ENCODE measurements at places on chromosomes 2 and 18.
A peak's percentile ranks its signal among the peaks of the same experiment; 100 is the strongest.

- DNase-seq: peak; percentile 72
These were observed 1.0 kb downstream of the RTN4 start for GRCh38 chr2:55049043-55049820.

GRCh38 chr18:55576001-55576400 is 12.0 kb downstream of the TCF4 start:
- no peak for DNase-seq

DNA sequence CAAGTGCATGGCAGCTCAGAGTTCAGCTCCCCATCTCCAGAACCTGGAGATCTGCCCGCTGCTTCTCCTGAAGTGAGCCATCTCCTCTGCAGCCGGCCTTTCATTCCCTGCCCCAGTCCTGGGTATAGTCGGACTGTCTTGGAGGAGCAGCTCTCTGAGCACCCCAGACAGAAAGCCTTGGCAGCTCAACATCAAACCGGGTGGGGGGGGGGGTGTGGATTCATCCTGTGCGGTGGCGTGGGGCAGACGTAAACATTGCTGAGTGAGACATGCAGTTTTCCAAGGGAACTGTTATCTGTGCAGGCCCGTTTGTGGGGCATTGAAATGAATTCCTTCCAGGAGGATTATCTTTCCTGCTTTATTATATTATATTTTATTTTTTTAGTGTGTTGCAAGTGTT is 125.9 kb upstream of the MYCN start:
- no peak for DNase-seq

DNA sequence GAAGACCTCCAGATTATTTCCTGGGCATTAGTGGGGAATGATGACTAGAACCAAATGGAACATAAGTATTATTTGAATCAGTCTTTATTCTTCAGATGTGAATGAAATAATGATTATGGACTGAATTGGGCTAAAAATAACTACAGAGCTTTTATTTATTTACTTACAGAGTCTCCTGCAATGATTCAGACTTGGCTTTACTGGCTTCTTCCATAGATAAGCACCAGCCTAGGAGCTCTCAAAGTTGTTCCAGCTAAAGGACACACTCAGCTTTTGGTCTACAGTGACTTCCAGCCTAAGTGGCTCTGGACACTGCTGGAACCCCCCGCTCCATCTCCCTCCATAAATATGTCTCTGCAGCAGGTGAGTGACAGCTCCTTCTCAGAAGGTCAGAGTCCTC is 24.3 kb upstream of the ARHGAP25 start:
- DNase-seq: no peak

GRCh38 chr2:15074319-15074718 is 441.8 kb downstream of the LRATD1 start:
- DNase-seq: no peak

DNA sequence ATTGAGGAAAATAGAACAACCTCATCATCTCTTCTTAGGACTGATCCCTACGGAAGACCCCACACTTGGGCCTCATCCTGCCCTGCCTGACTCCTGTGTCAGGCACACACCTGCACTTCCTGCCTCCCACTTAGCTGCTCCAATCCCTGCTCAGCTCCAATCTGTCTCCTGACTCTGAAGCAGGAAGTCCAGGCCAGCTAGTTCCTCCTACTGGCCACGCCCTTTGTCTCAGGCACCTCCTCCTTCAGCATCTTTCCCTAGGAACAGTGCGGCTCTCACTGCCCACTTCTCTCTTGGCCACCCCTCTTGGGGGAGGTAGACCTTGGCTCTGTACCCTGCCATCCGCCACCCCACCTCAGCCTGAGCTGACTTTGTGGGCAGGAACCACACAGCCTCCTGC is 135.8 kb downstream of the CELF4 start:
- DNase-seq: peak; percentile 49

DNA sequence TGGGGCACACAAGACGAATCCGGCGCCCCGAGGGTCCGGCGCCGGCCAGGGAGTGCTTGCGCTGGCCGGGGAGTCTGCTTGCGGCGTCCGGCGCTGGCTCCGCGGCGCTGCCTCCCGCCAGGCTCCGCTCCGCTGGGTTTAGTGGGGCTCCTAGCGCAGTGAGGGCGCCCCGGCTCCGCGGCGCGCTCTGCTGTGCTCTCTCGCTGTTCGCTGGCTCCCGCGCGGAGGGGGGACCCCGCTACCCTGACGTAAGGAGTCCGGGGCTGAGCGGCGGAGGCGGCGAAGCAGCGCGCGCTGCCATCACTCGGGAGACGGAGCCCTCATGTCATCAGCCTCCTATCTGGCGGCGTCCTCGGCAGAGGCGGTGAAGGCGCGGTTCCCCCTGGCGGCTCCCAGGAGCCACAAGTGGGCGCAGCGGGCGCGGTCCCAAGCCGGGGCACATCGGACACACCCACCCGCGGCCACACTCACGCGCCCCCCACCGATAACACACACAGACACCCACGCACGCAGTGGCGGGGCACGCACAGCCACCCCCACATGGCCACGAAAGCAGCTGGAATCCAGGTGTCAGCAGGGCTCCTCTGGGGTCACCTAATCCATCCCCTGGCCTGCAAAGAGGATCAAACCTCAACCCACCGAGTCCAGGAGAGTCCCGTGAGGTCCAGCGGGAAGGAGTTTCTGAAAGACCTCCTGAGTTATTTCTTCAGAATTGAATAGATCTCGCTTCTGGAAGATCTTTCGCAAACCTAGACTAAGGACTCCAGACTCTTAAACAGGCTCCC is at the start of gene C1QL2:
TSS of gene C1QL2 (minus strand) at position 189 of the 785 bp plus-strand sequence. CDS start 482 bp downstream, outside the sequence.
- peak; percentile 20 for DNase-seq

GRCh38 chr2:129055824-129056223 is 737.2 kb upstream of the HS6ST1 start:
- no peak for DNase-seq

DNA sequence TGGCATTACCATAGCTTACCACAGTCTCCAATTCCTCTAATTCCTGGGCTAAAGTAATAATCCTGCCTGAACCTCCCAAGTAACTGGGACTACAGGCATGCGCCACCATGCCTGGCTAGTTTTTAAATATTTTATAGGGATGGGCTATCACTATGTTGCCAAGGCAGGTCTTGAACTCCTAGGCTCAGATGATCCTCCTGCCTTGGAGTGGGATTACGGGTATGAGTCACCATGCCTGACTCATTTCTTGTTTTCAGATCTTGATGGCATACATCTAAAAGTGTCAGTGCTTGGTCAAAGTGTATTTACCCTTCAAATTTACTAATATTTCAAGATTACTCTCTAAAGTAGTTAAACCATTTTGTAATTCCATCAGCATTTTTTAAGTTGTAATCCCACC is 9.4 kb upstream of the SOCS6 start:
- DNase-seq: no peak

DNA sequence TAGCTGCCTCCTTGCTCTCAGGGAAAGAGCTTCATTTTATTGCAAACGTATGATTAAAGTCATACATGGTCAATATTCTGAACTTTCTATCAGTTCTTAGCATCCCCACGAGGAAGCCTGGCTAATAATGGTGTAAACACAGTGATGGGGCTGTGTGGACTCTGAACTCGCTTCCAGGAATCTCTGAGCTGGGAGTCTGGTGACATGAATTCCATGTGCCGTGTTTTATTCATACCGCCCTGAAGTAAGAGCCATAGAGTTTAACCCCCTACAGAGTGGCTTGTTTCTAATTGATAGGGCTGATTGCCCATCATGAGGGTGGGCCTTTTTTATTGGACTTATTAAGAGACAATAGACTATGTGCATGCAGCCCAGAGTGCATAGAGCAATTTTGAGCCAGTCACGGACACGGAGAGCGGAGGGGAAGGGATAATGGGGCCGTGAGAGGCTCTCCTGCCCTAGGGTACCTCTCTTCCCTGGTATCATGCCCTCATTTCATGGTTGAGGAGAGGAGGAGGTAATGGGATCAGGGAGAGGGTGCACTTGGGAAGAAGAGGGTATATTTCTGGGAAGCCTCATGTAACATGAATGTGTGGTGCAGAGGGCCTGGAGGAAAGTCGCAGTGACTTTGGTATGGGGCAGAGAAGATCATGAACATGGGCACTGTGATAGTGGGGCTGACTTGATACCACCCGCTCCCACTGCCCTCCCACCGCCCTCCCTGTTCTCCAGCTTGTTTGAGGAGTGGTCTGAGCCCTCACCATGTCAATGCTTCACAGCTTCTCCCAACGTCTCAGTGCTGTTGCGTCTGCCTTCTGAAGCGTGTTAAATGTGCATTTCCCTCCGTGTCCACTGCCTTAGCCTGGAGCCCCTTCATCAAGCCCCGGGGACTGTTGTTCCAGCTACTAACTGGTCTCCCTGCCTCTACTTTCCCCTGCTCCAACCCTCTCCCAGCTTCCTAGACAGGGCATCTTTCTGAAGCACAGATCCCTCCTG is 73.2 kb downstream of the IL1R2 start:
- no peak for DNase-seq

DNA sequence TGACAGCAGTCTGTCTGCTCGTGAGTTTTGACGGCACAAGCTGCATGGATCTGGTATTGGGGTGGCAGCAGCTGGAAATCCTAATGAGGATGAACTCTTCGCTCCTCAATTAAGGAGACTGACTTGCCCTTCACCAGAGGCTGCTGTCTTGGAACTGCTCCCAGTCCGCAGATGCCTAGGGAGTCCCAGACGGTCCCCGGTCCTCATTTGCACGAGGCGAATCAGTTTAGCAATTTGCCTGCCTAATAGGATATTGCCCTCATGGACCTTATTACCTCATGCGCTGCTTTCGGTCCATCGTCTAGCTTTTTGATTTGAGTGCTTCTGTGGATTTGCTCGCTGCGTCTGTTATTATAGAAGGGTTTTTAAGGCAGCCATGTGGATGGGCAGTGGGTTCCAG is 40.6 kb downstream of the ASAP2 start:
- DNase-seq: no peak

DNA sequence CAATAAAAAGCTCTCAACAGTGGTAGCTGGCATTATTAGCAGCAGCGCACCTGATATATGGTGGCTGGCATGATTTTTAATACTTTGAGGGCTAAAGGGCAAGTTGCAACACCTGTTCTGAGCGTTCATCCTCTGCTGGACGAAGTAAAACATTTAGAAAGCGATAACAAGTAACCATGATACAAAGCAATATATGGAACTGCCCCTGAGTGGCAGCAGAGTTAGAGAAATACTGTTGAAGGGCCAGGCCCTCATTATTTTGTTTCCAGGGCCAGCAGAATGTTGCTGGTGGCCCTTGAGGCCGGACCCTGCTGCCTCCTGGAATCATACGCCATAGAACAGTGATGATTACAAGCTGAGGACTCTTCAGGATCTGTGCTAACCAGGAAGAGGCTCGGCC is 47.8 kb downstream of the ARHGEF4 start:
- no peak for DNase-seq

- no peak for DNase-seq
These were observed 2.1 kb upstream of the PUM2 start for GRCh38 chr2:20352581-20353216.

GRCh38 chr2:161245671-161246070 is 62.6 kb upstream of the PSMD14 start:
- no peak for DNase-seq

GRCh38 chr2:41283079-41283775 is 764.6 kb upstream of the PKDCC start:
- DNase-seq: no peak

DNA sequence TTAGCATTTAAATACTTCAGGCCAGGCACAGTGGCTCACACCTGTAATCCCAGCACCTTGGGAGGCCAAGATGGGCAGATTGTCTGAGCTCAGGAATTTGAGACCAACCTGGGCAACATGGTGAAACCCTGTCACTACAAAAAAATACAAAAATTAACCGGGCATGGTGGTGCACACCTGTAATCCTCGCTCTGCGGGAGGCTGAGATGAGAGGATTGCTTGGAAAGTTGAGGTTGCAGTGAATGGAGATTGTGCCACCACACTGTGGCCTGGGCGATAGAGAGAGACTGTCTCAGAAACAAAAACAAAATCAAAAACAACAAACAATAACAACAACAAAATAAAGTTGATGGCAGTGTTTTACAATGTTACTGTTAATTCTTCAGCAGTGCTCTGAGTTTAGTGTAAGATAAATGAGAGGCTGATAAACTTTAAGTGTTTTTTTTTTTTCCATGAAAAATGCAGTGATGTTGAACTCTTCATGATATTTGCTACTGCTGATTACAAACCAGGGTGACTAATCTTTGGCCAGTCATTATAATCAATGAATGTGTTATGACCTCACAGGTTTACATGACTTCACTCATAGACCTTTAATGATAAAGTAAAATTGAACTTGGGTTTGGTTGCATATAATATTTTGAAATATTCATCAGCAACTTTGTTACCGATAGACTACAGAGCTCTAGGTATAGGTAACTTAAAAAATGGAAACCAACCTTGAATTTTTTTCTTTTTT is 2.5 kb downstream of the ITGAV start:
- DNase-seq: no peak

GRCh38 chr2:239724851-239725550 is 300.1 kb downstream of the NDUFA10 start:
- no peak for DNase-seq

Measured in NCI-H1436 (cell line).